Left lung (tissue), 14 donors: ENCODE measurements at places on chromosomes 5 and 9. TPM values are rescaled to one million over a fixed set of nuclear protein-coding genes. Genes with fewer than 3 reads are reported as not detected.

DNA sequence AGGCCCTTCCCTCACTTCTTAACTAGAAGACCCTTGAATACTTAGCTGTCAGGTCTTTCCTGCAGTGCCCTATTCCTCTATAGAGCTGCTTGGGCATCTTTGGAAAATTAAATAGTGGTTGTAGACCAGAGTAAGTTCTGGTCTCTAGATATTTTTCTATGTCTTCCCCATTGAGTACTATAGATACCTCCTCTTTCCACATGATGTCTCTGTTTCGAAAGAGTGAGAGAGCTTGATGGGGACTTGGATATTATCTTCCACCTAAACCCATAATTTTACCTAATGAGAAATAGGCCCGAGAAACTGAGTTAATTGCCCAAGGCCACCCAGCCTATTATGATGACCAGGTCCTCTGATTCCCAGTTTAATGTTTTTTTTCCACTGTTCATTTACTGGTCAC lies 40.2 kb downstream of the SPEF2 start:
- H3K27ac ChIP-seq: no peak overlapping the region
- no peak overlapping the region for H3K4me3 ChIP-seq
- DNase-seq: no peak

DNA sequence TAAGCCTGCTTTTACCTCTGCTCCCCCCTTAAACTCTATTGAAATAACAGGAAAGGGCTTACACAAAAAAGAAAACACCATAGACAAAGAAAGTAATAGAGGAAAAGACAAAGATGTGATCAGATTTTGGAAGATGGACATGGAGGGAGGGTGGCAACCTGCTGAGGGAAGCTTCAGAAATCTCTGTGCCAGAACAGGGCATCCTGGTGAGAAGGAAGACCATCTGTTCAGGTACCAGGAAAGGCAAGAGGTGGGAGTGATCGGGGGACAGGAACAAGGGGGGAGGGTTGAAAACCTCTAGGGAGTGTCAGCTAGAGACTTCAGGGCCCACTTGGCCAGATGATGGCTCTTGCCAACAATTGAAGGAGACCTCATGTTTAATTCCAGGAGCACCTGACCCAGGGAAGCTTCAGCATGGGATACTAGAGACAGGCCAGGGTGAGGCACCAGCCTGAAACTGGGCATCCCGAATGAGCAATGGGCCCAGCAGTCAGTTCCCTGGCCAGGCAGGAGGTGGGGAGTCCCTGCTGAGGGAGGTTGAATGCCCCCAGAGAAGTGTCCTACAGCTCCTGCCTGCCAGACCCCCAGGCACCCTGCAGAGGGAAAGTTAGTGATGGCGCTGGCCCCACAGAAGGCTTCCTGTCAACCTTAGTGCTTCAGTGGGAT lies 8.2 kb downstream of the SQSTM1 start:
- no peak overlapping the region for H3K4me3 ChIP-seq
- no peaks in the 10 kb centered on the region for H3K27me3 ChIP-seq
- H3K36me3 ChIP-seq: peaks cover 100% of the 10 kb centered on the region
- no peak for DNase-seq
- peaks cover 43% of the 10 kb centered on the region for H3K4me1 ChIP-seq
- H3K27ac ChIP-seq: no peak overlapping the region

The REXO4 gene
- total RNA-seq: 16.9 TPM

The PCDHGA4 gene
- total RNA-seq: 2.2 TPM

The IL3 gene
- not detected for total RNA-seq

GRCh38 chr9:81822967-81823366 lies 105.3 kb upstream of the SPATA31D4 start:
- no peak overlapping the region for H3K4me3 ChIP-seq
- H3K36me3 ChIP-seq: no peaks in the 10 kb centered on the region
- no peaks in the 10 kb centered on the region for H3K27me3 ChIP-seq
- H3K27ac ChIP-seq: no peak overlapping the region

DNA sequence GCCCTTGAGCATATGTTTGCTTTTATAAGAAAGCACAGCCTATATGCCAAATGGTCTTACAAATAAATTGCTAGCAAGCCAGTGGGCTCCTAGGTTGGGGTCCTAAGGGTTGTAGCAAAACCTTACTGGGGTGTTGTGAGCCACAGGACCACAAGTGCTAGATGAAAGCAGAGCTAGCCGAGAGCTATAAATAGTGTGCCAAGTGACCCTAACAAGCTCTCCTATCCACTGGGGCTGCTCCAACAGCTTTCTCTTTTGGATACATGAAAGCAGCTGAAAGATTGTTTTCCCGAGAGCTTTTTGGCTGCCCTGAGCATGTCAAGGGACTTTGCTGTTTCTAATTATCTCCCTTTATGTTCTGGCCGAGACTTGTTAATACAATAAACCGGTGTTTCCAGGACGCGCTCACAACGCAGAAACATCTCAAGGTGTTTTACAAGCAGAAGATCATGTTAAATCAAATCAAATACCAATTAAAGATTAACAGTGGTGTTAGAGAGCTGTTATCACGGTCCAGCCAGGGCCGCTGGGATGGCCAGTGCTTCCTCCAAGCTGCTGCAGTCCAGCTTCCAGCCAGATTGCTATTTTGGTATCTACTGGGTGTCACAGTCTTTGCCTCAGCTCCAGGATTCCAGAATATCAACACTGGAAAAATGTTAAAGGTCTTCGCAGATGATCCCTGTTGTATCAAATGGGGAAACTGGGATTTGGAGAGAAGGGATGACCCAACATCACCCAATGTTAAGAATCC lies 351.0 kb downstream of the ASTN2 start:
- H3K36me3 ChIP-seq: no peaks in the 10 kb centered on the region
- no peaks in the 10 kb centered on the region for H3K4me1 ChIP-seq
- no peak overlapping the region for H3K4me3 ChIP-seq
- H3K27me3 ChIP-seq: no peaks in the 10 kb centered on the region
- H3K27ac ChIP-seq: no peak overlapping the region

The DMRT2 gene
- total RNA-seq: 0.35 TPM

DNA sequence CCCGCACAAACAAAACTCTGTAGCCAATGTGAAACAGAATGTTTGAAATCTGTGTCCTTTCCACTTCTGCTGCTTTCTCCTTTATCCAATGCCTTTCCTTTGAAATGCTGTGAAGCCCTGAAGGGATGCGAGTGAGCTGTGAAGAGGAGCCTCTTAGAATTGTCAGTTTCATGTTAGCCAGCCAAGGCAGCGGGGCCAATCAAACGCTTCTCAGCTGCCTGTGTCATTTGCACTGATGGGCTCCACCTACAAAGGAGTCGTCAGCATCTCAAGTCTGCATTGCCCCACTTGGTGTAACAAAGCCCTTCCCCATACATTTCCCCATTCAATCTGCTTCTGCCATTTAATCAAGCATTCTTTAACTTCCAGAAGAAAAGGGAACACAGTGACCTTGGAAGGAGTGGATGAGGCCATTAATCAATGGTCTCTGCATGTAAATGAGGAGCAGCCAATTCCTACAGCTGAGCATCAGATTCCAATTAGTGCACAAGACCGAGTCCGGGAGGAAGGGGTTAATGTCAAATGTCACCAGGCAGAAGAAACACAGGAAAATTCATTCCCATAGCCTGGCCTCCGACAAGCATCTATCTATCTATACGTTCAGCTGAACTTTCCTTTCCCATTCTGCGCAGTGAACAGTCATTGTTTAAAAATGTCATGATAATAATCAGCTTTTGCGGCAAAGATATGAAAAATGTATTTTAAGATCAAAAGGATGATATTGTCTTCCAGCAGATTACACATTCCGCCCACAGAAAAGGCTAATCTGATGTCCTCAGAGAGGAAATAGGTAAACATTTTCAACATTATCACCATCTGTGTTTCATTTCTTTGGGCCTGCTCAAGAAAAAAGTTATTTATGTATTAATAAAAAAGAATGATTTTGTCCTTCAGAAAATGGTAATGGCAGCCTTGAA lies 154.6 kb downstream of the FSTL4 start:
- no peak overlapping the region for H3K27ac ChIP-seq
- no peaks in the 10 kb centered on the region for H3K4me1 ChIP-seq
- no peak for DNase-seq

The SPATA31E1 gene
- not detected for total RNA-seq

GRCh38 chr5:2103940-2104339 lies 221.2 kb upstream of the IRX4 start:
- H3K4me3 ChIP-seq: no peak overlapping the region
- H3K27me3 ChIP-seq: no peaks in the 10 kb centered on the region
- no peak for DNase-seq
- no peaks in the 10 kb centered on the region for H3K36me3 ChIP-seq
- no peaks in the 10 kb centered on the region for H3K4me1 ChIP-seq

GRCh38 chr5:98391921-98392625 lies 381.4 kb upstream of the RGMB start:
- no peaks in the 10 kb centered on the region for H3K4me1 ChIP-seq
- peak; percentile 64 for DNase-seq
- H3K4me3 ChIP-seq: no peak overlapping the region
- no peaks in the 10 kb centered on the region for H3K36me3 ChIP-seq
- H3K27me3 ChIP-seq: no peaks in the 10 kb centered on the region
- H3K27ac ChIP-seq: no peak overlapping the region

DNA sequence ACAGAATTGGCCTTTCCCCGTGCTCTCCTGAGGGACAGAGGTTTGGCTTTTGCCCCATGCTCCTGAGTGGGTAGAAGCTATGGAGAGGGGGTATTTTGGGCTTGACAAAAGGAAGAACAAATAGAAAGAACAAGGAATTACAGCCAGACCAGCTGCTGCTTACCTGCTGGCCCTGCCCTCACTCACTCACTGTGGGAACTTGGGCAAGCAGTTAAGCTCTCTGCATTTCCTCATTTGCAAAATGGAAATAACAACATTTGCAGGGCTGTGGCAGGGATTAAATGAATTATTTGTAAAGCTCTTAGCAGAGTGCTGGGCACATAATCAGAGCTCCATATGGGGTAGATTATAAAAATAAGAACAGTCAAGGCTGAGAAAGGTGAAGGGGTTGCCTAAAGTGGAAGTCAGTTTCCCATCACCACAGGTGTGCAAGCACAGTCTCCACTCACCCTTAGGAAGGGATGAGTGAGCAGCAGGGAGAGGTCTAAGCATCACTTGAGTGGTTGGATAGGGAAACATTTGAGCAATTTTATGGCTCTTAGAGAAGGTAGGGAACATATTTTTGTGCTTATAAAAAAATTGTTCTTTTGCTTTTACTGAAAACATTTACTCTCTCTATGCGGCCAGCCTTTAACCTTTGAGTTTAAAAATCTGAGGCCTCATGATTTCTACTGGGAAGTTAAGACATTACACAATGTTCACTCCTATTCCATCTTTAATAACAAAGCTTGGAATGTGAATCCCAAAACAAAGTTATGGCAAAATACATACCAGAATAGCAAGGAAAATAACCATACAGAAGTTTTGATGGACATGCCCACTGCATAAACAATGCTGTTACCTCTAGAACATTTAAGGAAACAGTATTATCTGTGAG lies 42.8 kb upstream of the LHFPL2 start:
- no peak overlapping the region for H3K27ac ChIP-seq
- no peaks in the 10 kb centered on the region for H3K36me3 ChIP-seq
- no peaks in the 10 kb centered on the region for H3K27me3 ChIP-seq
- DNase-seq: peak; percentile 39
- no peaks in the 10 kb centered on the region for H3K4me1 ChIP-seq

The DOCK8 gene
- 95.9 TPM for total RNA-seq

The PCDHB10 gene
- 1.5 TPM for total RNA-seq

DNA sequence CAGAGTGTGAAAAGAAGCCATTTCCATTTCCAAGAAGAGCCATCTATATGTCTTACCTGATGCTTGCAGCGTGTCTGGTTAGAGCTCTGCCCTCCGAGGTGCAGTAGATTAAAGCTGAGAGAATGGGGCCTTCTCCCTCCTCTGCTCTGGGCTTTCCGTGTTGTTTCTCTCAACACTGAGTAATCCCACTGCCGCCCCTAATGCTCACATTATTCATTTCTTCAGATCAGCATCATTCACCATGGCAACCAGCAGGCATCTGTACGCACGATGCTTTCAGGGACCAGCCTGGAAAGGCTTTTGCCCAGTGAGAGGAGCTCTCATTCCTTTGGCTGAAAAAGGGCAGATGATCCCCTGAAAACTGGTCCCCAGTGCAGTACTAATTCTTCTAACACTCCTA lies 79.6 kb downstream of the CYFIP2 start:
- peaks cover 59% of the 10 kb centered on the region for H3K36me3 ChIP-seq
- no peak for DNase-seq
- no peaks in the 10 kb centered on the region for H3K4me1 ChIP-seq
- no peak overlapping the region for H3K27ac ChIP-seq

- peak; percentile 81 for DNase-seq
- peak overlapping the region; percentile 45 for H3K27ac ChIP-seq
- no peaks in the 10 kb centered on the region for H3K36me3 ChIP-seq
- H3K4me3 ChIP-seq: peak overlapping the region; percentile 32
- peaks cover 3% of the 10 kb centered on the region for H3K4me1 ChIP-seq
These were observed 49.6 kb upstream of the FOXE1 start for GRCh38 chr9:97803167-97804058.

GRCh38 chr5:134577796-134578577 lies 52.5 kb downstream of the JADE2 start:
- peak overlapping the region; percentile 45 for H3K27ac ChIP-seq
- DNase-seq: peak; percentile 77
- H3K36me3 ChIP-seq: no peaks in the 10 kb centered on the region
- no peak overlapping the region for H3K4me3 ChIP-seq
- H3K4me1 ChIP-seq: peaks cover 37% of the 10 kb centered on the region

DNA sequence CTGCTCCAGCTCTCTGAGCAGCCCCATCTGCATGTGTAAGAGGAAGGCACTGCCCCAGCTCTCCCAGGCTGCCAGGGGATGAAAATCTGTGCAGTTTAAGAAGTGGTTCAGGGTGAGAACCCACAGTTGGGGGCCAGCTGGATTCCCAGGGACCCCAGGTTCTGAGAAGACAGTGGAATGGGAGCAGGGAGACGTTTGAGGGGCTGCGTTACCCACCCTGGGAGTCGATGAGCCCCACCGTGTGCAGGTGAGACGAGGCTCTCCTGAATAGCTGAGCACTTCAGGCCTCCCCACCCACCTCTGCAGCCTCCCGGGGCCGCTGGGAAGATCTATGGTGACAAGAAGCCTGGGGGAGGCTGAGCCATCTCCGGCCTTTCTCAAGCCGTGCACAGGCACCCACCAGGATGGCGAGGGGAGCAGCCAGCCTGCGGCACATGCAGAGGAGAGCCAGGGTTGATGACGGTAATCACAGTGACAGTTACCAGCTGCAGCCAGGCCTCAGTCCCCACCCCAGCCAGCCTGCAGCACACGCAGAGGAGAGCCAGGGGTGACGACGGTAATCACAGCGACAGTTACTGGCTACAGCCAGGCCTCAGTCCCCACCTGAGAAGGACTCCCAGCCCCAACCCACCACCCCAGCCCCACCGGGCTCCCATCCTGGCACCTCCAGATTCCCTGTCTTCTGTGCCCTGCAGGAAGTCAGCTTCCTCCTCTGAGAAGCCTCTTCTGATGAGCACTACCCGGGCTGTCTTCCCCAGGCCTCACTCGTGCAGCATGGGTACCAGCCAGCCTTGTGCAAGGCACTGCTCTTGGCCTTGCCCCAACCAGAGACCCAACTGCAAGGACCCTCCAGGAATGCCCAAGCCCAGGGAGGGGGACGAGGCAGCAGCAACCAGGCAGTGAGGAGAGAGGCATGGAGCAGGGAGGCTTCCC lies 150.8 kb upstream of the PPP1R26 start:
- H3K27me3 ChIP-seq: no peaks in the 10 kb centered on the region
- no peak overlapping the region for H3K4me3 ChIP-seq
- no peak overlapping the region for H3K27ac ChIP-seq
- no peak for DNase-seq
- H3K4me1 ChIP-seq: no peaks in the 10 kb centered on the region

The OLFML2A gene
- total RNA-seq: 10.5 TPM

The PHAX gene
- total RNA-seq: 30.7 TPM
